ENCODE measurements at places on chromosomes 16 and 17.

DNA sequence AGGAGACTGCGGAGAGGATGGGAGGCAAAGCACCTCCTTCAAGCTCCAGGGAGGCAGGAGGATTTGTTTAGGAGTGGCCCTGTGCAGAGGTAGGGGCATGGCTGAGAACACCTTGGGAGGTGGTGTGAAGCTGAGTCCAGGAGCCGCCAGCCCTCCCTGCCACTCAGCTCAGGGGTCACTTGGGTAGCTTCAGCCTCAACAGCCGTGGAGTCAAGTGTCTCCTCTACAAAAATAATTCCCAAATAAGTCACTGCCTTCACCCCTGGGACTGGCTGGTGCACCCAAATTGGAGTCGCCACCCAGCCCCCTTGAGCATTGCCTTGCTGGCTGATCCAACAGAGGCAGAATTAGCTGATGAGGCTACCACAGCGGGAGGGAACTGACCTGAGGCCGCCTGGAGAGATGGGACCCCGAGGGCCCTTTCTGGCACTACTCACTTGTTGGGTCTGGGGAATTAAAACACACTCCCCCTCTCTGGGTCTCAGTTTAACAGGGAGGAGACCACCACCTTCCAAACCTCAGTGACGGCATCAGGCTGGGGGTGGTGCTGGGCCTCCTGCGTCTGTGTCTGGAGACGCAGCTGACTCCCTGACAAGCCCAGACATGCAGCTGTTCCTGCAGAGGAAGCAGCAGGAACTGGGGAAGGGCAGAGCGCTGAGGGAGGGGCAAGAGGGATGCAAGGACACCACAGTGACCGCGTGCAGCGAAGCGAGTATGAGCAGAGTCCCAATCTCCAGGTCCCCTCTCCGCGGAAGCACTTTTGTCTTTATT is 87.9 kb upstream of the TOB1 start:
- DNase-seq: peak; percentile 81

- no peak for DNase-seq
These were observed 3.2 kb downstream of the HELZ start for GRCh38 chr17:67241719-67242341.

DNA sequence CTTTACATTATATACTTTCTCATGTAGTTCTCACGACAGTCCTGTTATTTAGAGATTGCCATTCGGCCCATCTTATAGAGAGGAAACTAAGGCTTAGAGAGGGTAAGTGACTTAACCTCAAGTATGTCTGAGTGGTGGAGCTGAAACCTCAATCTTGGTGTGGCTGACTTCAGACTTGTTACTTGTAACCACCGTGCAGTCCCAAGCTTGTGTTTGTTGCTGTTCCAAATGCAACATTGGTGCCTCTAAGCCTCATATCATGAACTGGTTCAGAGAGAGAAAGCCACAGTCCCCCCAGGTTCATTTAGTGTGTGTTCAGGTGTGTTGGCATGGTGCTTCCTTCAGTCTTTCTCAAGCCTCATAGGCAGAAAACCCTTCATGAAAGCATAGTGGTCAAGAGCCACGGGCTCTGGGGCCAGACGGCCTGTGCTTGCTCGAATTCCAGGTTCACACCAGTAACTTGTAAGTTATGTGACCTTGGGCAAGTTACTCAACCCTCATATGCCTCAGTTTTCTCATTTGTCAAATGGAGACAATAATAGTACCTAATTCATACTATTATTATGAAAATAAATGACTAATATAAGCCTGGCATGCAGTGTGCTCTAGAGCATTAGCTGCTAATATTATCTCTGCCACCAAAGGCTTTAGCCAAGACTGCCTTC is 39.9 kb downstream of the CDH1 start:
- DNase-seq: no peak

DNA sequence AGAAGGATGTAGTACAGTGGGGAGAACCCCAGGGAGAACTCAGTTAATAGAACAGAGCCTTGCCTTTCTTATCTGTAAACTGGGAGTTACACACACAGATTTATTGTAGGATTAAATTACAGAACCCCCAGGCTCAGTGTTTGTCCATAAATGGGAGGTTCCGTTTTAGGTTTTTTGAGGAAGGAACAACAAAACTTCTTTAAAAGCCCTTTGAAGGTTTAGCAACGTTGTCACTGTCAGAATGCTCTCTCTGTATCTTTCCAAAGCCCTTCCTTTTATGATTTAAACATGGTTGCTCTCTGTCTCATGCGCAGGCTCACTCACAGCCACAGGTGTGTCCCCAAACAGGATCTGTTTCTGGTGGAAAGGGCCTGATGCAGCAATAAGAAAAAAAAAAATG is 9.4 kb upstream of the GNA13 start:
- DNase-seq: no peak
